Tibial nerve (tissue), 4 donors: ENCODE measurements at places on chromosomes 4 and X.

GRCh38 chr4:24720436-24720835, 74.9 kb upstream of the SOD3 start:
- no peak for DNase-seq

GRCh38 chr4:88690355-88690754, 7.3 kb downstream of the NAP1L5 start:
- DNase-seq = no peak

GRCh38 chr4:113943863-113944262, 35.6 kb downstream of the ARSJ start:
- no peak for DNase-seq

- DNase-seq = no peak
Measured at GRCh38 chr4:46503739-46504138, 113.8 kb upstream of the GABRA2 start.

DNA sequence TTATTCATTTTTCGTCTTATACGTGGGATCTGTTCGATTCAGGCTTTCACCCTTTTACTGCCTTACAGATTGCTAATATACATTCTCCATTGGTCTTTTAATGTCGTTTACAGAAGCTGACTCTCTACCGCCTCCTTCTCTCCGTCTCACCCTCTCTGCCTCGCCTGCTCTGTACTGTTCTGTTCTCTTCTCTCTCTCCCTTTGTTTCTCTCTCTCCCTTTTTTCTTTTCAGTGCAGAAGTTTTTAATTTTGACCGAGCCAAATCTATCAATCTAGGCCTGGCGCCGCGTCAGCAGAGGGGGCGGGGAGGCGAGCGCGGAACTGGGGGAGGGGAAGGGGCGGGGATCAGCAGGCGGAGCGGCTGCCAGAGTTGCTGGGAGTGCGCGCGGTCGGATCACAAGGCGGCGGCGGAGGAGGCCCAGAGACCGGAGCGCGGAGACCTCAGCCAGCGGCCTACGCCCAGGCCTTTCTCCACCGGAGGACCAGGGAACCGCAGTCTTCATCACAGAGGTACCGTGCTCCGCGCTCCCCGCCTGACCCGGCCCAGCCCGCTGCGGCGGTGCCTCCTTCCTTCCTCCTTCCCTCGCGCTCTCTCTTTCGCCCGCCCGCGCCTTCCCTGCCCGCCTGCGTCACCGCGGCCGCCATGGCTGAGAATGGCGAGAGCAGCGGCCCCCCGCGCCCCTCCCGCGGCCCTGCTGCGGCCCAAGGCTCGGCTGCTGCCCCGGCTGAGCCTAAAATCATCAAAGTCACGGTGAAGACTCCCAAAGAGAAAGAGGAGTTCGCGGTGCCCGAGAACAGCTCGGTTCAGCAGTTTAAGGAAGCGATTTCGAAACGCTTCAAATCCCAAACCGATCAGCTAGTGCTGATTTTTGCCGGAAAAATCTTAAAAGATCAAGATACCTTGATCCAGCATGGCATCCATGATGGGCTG, at the start of gene UBQLN2:
UBQLN2 (plus strand) TSS at position 397 of the 931 bp plus-strand sequence; CDS start at position 644, 247 bp downstream.
- DNase-seq = peak; percentile 64

DNA sequence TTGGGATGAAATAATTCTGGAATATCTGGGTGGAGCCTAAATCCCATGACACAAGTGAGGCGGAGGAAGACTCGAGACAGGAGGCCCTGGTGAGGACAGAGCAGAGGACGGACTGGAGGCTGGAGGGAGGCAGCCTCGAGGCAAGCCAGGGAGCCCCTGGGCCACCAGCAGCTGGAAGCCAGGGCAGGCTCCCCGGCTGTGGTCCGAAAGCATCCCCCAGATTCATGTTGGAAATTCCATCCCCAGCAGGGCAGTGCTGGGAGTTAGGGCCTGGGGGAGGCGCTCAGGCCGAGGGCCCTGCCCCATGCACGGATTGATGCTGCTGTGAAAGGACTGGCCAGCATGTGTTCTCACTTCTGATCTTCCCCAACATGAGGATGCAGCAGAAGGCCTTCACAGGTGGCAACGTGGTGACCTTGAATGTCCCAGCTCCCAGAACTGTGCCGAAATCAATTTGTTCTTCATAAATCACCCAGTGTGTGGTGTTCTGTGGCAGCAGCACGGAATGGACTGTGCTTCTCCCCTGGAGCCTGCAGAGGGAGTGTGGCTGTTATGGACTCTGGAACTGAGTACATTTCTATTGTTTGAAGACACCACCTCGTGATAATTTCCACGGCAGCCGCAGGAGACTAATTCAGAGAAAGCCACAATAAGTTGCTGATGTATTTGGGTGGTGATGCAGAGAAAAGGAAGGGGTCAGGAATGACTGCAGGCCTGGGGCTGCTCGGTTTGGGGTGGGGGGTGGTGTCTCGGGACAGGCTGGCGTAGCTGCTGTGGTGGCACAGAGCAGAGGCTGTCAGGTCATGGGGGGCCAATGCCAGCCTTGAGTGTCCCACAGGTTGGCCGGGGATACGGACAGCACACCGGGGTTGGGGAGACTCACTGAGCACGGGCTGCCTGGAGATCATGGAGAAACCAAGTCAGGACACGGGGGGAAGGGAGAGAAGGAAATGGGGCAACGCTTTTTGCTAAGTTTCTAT, 56.9 kb downstream of the PCGF3 start:
- DNase-seq = no peak

- no peak for DNase-seq
Measured at GRCh38 chr4:182225257-182225852, 17.8 kb upstream of the TENM3 start.
